Head of caudate nucleus (tissue), 42 donors: ENCODE measurements at places on chromosomes 16 and 17.

GRCh38 chr16:11079652-11080187, 135.4 kb downstream of the CLEC16A start:
- DNase-seq: no peak

DNA sequence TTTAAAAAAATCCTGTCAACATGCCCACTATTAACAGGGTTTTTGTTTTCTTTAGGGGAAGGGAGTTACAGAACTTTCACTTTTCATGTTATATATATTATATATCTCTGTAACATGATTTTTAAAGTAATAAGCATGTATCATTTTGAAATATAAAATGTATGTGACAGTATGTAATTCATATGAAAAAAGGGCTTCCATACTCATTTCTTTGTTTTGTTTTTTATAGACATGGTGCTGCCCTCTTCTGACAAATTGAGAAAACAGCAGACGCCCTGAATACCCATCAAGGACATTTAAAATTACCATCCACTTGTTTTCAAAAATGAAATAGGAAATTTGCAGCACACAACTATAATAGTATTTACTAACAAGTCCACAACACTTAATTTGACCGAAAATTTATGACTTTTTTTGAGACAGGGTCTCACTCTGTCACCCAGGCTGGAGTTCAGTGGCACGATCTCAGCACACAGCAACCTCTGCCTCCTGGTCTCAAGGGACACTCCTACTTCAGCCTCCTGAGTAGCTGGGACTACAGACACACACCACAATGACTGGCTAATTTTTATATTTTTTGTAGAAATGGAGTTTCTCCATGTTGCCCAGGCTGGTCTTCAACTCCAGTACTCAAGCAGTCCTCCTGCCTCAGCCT, 30.4 kb downstream of the CFDP1 start:
- DNase-seq: no peak

DNA sequence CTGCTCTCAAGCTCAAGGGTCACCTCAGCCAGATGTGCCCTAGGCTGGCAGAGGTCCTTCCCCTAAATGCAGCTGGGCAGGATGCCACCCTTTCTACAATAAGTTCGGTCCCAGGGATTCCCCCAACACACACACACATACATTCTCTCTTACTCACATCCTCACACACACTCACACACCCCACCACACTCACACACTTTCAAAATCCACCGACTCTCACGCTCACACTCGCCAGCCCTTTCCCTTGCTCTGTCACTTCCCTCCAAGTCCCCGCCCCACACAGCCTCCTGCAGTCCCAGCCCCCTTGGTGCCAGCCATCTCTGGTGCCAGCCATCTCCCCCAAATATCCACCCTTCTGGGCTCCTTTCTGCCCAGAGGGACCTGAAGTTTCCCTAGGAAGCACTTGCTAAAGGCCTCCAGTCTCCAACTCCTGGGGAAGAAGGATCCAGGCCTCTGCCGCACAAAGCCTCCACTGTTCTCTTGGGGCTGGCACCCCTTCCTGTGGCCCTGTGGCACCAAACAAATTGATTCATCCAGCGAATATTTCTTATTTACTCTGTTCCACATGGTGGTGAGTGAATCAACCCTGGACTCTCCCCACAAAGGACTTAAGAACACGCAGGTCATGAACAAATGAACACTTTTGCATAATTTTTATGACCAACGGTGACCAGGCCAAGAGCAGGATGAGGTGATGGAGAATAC, 3.8 kb upstream of the USP36 start:
- DNase-seq: peak; percentile 54

DNA sequence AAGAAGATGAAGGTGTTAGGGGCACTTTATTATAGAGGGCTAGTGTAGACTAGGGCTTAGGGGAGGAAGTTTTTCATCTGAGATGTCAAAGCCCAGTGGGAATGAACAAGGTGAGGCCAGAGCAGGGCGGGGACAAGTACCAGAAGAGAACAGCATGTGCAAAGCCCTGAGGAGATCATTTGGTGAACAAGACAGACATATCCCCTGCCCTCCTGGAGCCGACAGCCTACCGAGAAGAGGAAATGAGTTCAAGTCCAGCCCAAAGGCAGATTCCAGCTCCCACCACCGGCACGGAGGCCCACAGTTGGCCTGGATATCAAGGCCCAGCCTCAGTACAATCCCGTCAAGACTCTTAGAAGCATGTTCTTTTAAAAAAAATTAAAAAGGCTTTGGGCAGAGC, 61.1 kb downstream of the C16orf78 start:
- no peak for DNase-seq

- DNase-seq: no peak
These were observed 4.5 kb downstream of the TRPV2 start for GRCh38 chr17:16419929-16420271.

- no peak for DNase-seq
These were observed 638.0 kb downstream of the MAF start for GRCh38 chr16:78962457-78962929.

GRCh38 chr17:45048795-45049563, 2.5 kb downstream of the DCAKD start:
- no peak for DNase-seq
